ENCODE measurements at places on chromosomes 4 and X.

DNA sequence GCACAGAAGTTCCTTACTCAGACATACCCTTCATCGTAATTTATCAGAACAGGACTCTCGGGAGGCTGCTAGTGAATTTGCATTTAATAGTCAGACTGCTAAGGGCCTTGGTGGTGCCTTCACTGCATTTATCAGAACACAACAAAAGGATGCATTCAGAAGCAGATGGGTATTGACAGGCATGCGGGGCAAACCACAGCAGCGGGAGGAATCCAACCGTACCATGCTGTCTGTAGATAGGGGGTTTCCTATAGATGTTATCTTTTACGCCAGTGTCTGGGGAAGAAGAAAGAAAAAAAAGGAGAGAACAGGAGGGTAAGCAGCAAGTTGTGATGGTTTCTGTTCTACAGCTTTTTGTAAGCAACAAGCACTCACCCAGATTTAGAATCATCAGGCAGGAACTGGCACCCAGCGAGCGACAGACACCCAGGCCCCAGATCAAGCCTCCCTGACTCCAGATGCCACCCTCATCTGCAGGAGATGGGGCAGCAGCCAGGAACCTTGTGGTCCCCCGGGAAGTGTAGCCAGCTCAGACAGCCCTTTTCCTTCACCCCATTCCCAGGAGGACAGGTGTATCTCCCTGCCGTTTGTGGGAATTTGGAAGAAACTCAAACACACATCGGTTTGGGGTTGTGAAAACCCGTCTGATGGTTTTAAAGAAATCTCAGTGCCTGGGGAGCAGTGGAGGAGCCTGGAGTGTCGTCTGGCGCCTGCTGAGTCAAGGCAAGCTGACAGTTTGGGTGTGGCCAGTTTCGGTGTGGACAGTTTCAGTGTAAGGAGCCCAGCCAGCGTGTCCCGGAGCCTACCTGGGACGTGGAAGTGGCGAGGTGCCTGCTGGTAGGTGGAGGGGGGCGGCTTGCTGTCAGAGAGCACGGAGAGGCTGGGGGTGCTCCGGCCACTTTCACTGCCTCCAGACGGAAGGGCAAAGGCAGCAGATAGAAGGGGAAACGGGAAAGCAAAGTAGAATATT, 80.0 kb upstream of the AFAP1 start:
- no peak for DNase-seq

DNA sequence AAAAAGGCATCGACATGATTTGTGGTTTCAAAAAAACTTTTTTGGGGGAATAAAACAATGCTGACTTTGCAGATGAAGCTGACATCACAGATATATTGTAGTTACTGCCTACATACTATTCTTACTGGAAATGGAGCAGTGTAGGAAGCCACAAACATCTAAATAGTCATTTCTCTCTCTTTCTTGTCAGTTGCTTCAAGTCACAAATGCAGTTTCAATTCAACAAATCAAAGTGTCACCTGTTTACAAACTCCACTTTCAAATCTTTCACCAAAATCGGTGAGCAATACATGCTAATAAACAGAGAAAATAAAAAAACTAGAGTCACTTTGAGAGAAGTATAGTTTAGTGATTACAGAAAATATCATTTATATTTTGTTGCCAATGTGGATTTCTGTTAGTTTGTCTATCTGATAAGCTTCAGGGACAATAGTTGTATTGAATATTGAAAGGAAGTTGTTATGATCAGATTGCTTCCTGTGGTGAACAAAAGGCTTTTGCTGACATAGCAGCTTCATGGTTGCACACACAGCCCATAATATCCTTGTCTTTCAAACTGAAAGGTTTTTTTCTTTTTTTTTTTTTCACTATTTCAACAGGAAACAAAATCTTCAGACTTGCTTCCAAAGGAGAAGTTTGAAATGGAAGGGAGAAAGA, 49.7 kb upstream of the PTPN13 start:
- DNase-seq, result no peak

GRCh38 chr4:84407554-84408407, 91.3 kb downstream of the NKX6-1 start:
- DNase-seq, result no peak

DNA sequence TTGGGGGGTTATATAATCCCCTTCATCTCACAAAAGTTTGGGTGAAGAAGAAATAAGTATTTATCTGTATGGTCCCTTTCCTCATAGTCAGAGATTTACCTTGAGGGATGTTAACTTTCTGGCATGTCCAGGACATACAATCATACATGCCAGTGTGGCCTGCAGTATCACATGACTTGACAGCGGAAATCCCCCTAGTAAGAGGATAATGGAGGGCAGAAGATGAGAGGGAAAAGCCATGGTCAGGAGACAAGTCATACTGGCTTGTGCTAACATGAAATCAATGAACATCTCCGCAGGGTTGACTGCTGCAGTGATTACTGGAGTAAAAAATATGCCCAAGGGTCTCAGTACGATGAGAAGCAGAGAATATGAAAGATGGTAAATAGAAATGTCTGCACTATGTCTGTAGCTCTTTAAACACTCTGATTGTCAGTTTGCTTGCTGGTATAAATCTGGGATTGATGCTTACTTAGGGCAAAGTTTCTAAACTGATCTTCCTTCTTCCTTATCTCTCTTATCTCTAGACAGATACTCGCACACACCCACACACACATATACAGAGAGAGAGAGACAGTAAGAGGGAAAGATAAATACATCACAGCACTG, 1385.6 kb upstream of the ADGRL3 start:
- DNase-seq, result no peak

DNA sequence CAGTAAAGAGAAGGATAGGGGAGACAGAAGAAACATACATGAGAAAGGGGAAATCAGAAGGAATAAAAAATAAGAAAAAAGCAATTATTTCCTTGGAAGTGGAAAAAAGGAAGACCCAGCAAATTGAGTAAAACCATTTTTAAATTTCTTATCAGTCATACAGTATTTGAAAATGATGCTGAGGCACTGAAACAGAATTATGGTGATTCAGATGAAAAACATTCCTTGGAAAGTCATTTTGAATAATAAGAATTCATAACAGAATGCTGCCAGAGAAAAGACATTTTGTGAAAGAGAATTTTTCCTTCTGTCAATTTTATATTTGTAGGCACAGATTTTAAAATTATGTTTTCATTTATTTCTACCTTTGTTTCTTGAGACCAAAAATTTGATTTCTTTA, 895.5 kb upstream of the EPHA5 start:
- no peak for DNase-seq

- DNase-seq, result no peak
Observed at GRCh38 chr4:55337944-55338343, 8.1 kb upstream of the SRD5A3 start.

GRCh38 chr4:172202480-172203076, 389.4 kb downstream of the GALNTL6 start:
- DNase-seq, result no peak

DNA sequence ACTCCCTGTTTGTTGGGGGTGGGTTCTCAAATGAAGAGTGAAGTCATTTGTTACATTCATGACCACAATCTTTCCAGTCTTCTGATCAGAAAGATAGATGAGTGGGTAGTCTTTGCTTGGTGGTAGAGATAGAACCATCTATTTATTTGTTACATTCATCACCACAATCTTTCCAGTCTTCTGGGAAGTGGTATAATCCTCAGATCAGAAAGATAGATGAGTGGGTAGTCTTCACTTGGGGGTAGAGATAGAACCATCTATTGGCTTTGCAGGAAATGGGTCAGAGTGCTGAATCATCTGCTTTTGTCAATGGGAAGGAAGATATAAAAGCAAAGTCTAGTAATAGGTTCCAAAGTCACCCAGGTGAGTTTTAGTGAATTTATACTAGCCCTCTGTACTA, 64.2 kb upstream of the EPGN start:
- no peak for DNase-seq

- DNase-seq, result no peak
Observed at GRCh38 chrX:136028383-136028984, 43.2 kb downstream of the SLC9A6 start.

- DNase-seq, result no peak
Observed at GRCh38 chr4:147837435-147837834, 105.5 kb downstream of the ARHGAP10 start.

DNA sequence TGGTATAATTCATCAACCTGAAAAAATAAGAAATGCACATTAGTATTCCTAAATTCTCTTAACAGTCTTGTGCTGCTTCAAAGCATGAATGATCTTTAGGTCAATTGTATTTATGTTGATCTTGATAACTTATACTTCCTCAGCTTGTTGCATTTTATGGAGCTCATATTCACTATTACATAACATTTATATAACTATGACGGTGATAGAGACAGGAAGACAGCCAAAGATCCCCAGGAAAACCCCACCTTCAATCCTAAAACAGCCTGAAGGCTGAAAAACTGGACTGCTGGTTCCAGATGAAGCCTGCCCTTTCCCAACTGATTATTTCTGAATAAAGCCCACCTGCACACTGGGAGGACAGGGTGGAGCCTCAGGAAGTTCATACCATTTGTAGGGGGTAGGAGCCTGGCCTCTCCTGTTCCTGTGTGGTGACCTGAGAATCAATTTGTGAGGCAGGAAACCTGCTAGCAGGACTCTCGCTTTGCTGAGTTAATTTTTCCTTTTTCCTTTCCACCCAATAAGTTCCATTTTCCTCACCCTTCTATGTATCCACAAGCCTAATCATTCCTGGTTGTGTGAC, 30.5 kb downstream of the MAGEC1 start:
- DNase-seq, result no peak

DNA sequence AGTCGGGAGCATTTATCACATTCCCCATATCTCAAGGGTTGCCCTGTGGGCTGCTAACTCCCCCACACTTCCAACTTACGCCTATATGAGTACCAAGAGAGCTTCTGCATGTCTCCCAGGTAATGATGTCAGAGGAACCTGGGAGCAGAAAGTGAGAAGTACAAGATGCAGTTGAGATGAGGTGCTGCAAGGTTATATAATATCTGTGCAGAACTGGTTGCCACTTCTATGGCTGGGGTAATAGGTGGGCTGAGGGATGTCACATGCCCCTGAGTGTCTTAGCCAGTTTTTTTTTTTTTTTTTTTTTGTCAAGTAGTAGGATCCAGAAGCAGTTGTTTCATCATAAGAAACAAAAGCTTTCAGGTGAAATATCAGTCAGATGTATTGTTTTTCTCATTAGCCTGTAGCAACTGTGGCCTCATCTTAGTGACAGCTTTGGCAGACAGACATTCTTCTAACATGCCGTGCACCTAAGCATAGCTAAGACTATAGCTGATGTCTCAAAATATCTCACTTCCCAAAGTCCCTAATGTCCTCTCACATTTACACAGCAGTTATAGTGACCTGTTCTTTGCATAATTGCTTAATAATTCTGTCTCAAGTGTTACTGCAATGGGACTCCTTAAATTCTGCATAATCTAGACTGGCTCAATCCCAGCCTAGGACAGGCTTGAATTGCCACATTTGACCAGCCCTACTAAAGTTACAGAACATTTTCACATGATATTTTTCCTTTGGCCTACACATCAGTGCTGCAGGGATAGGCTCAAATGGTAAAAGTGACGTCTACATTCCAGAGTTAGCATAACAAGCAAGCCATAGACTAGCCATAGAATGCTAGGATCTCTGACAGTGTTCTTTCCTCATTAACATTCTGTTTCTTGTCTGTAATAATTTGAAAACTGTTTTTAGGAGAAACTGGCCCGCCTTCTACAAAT, 17.9 kb upstream of the MAOB start:
- no peak for DNase-seq

Data from stimulated activated CD8-positive, alpha-beta memory T cell treated with anti-CD3 and anti-CD28 coated beads, Interleukin-2, amount 100 ng/mL, for 1 hour (primary cell).